Kidney epithelial cell (primary cell): ENCODE measurements at places on chromosomes 6 and 20.

GRCh38 chr6:24419526-24419925 lies 16.8 kb downstream of the MRS2 start:
- DNase-seq, result no peak

DNA sequence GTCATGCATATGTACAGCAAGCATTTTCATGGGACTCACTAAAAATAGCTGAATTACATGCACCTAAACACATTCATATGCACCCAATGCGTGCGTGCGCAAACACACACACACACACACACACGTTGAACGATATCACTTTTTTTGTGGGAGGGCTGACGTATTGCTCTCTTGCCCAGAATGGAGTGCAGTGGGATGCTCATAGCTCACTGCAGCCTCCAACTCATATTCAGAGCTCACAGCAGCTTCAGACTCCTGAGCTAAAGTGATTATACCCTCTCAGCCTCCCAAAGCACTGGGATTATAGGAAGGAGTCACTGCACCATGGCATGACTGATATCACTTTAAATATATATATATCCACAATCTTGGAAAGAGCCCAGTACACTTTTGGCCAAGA lies 620.4 kb upstream of the MANEA start:
- no peak for DNase-seq

GRCh38 chr6:157831424-157832249 lies 8.6 kb downstream of the SNX9 start:
- no peak for DNase-seq

- no peak for DNase-seq
Measured at GRCh38 chr6:155067956-155068615, 73.0 kb downstream of the TIAM2 start.

DNA sequence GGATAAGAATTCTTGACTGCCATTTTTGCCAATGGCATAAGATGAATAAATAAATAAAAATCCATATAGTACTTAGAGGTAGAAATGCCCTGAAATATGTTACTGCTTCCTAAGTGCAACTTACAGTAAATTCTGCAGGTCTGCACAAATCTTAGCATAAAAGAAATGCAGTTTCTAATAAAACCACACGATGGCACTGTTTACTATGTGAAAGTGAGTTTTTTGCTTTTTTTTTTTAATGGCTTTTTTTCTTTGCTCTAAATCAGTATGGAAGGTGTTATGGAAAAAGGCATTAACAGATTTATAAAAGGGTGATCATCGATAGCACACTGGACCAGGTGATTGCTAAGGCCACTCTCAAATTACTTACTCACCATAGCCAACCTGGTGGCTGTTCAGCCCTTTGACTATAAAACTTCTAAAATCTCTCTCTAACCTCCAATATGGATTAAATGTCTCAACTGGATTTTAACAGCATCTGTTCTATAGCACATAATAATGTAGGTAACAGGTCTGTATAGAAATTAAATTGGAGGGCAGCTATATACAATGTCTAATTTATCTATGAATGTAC lies 45.8 kb downstream of the AHI1 start:
- no peak for DNase-seq

GRCh38 chr20:11155156-11155756 lies 481.5 kb upstream of the JAG1 start:
- no peak for DNase-seq

GRCh38 chr20:35408270-35408669 lies 3.5 kb downstream of the UQCC1 start:
- no peak for DNase-seq
